Hindlimb muscle (tissue), 1 donor: ENCODE measurements at places on chromosomes 4 and X.

DNA sequence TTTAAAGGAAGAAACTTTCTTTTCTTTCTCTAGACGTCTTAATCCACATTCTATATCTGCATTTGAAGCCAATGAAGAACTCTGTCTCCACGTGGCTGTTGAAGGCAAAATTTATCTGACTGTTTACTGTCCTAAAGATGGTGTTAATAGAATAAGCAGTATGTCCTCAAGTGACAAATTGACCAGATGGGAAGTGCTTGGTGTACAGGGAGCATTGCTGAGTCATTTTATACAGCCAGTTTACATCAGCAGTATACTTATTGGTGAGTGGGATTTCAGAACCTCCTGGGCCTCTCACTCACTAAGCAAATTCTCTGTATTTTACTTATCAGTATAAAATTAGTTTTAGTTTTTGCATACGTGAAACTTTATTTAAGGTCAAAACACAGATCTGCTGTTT is 33.7 kb downstream of the ADAD1 start:
- DNase-seq = no peak

GRCh38 chr4:181971411-181971810 is 271.8 kb upstream of the TENM3 start:
- DNase-seq = no peak

DNA sequence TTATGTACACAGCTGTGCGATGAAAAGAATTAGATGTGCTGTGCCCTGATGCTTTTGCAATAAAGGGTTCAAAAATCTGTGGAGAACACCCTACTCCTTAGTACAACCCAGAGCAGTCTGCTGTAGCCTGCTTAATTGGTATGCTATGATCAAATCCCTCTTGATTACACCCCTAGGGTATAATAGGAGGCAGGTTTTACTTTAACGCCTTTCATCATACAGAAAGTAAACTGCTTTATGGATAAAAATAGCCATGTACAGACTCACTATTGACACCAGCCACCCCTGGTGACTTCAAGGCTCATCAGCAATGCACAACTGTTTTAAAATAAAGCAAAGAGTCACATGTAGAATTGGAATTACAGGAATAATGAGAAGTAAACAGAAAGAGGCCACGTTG is 315.3 kb downstream of the DMD start:
- DNase-seq = no peak

- DNase-seq = no peak
Measured at GRCh38 chr4:14022456-14022855, 394.9 kb upstream of the BOD1L1 start.

DNA sequence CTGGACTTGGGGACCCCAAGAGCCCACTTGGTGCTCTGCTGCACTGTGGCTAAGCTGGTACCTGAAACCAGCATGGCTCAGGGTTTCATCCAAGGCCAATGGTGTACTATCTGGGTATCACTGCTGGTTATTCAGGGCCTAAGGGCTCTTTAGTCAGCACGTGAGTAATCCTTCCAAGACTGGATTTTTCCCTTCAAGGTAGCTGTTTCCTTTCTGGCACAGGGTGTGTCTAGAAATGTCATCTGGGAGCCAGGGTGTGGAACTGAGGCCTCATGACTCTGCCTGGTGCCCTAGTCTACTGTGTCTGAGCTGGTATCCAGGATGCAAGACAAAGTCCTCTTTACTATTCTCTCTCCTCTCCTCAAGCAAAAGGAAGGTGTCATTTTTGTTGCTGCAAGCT is 99.0 kb upstream of the QRFPR start:
- no peak for DNase-seq

- DNase-seq = no peak
Measured at GRCh38 chr4:123399627-123400358, 3.2 kb downstream of the SPRY1 start.

DNA sequence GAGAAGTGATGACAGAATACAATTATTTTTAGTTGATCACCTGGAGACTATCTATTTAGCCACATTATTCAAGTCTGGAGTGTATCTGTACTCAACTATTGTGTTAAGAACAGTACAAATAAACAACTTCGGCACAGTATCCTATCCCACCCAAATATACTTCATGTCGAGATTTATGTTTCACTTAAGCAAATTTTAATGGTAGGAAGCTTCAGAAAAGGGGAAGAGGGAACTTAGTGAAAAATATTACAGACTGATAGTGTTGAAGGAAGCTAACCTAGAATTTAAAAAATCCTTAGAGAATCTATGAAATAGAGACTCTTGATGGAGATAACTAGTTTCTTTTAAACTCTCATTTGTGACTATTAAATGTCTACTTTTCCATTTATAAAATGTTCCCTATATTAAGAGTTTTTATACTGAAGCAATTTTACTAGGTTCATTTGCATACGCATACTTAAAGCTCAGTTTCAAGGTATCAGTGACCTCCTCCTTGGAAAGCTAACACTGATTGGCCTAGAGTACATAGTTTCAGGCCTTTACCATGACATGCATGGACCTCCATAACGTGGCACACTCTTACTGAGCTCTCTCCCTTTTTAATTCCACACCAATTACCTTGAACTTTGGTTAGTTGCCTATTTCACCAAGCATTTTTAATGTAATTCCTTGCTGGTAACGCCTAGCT is 197.7 kb downstream of the CAMK2D start:
- DNase-seq = no peak

- DNase-seq = no peak
Measured at GRCh38 chrX:49978176-49978575, 55.8 kb downstream of the CLCN5 start.

GRCh38 chr4:87270144-87270543 is 49.7 kb upstream of the KLHL8 start:
- DNase-seq = no peak

- no peak for DNase-seq
Measured at GRCh38 chr4:7812921-7813320, 126.7 kb downstream of the AFAP1 start.

DNA sequence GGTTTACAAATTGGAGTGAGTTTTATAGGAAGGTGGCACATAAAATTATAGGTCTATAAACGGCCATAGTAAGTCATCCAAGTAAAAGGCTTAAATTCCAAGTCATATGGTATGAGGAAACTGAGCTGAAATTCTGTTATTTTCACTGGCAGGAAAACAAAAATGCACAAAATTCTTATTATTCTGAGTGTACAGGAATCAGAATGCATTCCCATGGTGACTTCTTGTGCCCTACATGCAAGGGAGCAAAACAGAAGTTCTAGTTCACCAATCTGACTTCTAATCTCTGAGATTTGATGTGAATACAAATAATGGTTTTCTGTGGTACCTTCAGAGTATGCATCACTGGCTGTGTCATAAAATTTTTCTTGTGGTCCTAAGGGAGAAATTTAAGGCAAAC is 102.9 kb downstream of the CLCN4 start:
- DNase-seq = no peak

- DNase-seq = no peak
Measured at GRCh38 chr4:79308971-79309370, 16.9 kb downstream of the NAA11 start.
